ENCODE measurements at places on chromosomes 12 and 14.
A peak's percentile ranks its signal among the peaks of the same experiment; 100 is the strongest.

GRCh38 chr12:122023339-122024131, 1.9 kb downstream of the BCL7A start:
- peak; percentile 64 for DNase-seq

DNA sequence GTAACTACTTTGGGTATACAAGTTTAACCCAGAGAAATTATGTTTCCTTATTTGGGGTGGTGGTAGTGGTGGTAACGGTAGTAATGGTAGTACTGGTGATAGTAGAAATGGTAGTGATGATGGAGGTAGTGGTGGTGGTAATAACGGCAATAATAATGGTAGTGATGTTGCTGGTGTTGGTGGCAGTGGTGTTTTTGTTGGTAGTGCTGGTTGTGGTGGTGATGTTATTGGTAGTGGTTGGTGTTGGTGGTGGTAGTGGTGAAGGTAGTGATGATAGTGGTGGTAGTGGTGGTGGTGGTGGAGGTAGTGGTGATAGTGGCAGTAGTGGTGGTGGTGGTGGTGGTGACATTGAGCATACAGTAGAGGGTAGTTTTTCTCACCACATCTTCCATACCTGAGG, 95.6 kb downstream of the TMEM30B start:
- DNase-seq = no peak

DNA sequence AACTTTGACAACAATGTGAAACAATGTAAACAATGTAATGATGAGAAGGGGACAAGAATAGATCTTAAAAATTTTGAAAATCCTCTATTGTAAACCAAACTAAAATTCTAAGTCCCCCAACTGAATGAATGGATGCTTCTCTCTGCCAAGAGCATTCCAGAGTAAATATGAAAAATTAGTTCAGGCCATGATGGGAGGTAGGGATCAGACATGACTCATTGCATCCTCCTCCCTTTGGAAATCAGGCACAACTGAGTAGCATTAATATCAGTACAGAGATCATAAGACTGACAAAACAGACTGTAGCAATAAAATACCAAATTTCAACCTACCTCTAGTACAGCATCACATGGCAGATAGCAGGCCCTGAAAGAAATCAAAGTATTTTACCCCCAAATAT, 559.9 kb downstream of the C12orf50 start:
- DNase-seq = no peak

GRCh38 chr14:22986508-22987054, 4.2 kb upstream of the AJUBA start:
- DNase-seq = peak; percentile 97

GRCh38 chr12:71220260-71220659, 62.5 kb upstream of the TSPAN8 start:
- no peak for DNase-seq

DNA sequence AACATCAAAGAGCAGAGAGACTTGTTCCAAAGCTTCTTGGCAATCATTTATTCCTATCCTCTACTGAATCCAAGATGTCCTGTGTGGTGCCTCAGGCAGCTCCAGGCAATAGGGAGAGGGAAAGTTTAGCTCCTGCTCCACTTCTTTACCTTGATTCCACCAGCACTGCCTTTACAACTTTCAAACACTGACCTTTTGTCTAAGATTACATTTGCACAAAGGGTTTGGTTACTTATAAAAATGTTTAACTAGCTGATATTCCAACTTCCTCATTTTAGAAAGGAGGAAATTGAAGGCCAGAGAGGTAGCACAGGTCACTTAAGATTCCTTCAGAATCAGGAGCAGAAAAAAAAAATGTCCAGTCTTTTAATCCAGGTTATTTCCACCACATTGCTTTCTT, 192.7 kb downstream of the BTG1 start:
- no peak for DNase-seq

GRCh38 chr12:48145981-48146380, 11.3 kb downstream of the ASB8 start:
- no peak for DNase-seq

DNA sequence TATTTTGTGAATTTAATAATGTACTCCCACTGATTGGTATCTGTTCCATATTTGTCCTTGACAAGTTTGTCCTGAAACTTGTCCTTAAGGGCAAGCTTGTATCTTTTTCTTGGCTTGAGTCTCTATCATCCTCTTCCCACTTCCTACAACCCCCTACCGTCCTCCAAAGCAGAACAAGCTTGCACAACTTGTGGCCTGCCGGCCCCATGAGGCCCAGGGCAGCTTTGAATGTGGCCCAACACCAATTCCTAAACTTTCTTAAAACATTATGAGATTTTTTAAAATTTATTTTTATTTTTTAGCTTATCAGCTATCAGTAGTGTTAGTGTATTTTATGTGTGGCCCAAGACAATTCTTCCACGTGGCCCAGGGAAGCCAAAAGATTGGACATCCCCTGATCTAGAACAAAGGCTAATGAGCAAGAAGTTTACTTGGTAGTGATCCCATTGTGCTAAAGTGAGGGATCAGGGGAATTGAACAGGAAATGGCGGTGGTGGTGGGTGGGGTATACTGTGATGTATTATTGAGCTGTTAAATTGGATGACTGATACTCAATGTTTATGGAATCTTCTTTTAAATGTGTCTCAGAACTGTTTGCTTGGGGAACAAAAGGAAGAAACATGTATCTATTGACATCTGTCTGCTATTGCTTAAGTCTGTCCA, 37.8 kb downstream of the TMX1 start:
- DNase-seq = no peak

DNA sequence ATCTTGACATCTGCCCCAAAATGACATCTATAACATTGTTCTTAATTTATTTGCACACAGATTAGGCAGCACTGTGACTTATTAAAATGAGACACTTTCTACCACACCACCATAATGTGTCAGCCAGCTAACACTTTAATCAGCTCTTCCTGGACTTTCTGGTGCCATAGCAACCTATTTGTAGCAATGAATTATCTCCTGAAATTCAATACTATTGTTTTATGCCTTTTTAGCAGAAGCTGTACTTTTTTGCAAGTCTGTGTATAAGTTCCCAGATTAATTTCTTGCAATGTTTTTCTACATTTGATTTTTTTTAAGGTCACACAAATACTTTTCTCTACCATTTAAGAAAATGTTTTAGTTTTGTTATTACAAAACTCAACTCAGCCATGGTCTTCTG, 72.8 kb upstream of the SAV1 start:
- no peak for DNase-seq

- no peak for DNase-seq
Observed at GRCh38 chr14:35159742-35160409, 37.5 kb downstream of the PRORP start.

- no peak for DNase-seq
Observed at GRCh38 chr14:64786296-64787149, 82.3 kb downstream of the PLEKHG3 start.

DNA sequence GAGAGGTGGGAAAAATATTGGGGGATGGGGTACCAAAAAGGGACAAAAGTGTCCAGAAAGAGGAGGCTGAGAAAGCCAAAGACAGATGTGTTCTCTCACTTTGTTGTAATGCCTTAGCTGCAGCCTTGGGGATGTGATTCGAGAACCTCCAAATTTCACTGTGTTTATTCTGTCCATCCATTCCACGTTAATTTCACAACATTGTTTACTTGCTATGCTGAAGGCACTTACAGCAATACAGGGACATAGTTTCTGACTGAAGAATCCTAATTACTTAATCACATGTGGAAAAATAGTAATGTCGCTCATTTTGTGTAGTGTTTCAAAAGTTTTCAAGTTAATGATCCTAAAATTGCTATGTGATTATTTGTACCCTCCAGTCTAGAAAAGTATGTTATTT, 146.2 kb upstream of the SLC38A2 start:
- DNase-seq = no peak

DNA sequence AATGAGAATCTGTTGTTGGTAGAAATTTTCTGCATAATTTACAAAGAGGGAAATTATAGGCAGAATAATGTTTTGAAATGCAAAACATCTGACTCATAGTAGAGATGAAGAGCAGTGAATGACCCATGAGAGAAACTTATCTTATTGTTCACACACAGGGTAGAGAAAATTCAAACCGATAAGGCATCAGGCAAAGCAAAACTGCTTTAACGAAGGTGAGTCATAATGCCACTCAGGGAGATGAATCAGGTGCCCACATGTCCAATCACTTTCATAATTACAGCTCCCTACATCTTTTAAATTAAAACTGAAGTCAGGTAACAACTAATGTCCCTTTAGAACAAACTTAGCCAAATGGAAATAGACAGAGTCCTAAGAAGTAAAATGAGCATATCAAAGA, 265.6 kb upstream of the GARIN6 start:
- no peak for DNase-seq

DNA sequence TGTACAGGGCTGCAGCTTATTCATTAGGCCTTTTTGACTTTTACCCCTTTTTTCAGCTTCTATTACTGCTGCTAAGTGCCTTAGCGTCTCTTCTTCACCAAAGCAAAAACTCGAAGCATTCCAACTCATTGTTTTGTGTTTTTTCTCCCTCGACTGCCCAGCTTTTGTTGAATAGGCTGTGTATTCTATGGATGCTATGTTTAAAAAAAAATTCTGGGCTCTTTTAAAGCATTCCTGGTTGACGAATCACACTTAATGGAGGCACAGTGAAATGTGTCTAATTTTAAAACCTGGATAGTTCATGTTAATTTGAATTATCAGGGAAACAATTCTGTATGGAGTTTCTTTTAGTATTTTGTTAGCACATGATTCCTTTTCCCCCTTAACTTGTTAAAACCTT, 29.7 kb downstream of the KTN1 start:
- DNase-seq = no peak

DNA sequence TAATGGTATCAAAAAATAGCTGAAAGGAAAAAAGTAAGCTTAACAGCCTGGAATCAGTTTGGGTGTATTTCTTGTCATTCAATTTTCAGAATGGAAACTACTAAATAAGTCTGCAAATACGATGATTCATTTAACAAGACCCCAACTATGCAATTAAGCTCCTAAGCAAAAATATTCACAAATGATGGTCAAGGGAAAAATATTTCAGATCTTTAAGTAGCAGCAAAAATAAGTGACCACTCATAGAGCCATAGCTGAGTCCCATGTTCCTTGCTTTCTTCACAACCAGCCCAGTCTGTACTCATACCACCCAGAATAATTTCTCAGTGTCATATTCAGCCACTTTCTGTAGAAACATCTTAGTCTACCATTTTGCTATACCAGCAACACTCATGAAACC, 185.4 kb downstream of the PPM1H start:
- no peak for DNase-seq
